ENCODE measurements at places on chromosomes 2 and 18. TPM values are rescaled to one million over a fixed set of nuclear protein-coding genes. Genes with fewer than 3 reads are reported as not detected.

The UGT1A10 gene
- total RNA-seq, result not detected

The NPHP1 gene
- total RNA-seq, result 6.1 TPM

The DNER gene
- not detected for total RNA-seq

The CRIM1 gene
- 675 TPM for total RNA-seq

The SPATA3 gene
- total RNA-seq, result not detected

The OTOS gene
- not detected for total RNA-seq

The DCDC2C gene
- total RNA-seq, result not detected

The LIMS2 gene
- total RNA-seq, result 48.3 TPM

The BCL2 gene
- 3.8 TPM for total RNA-seq

The SFXN5 gene
- total RNA-seq, result 24.6 TPM

The DSC2 gene
- not detected for total RNA-seq

The EFEMP1 gene
- 2,354 TPM for total RNA-seq

The DPP4 gene
- 3.0 TPM for total RNA-seq

The CXCR4 gene
- 52.4 TPM for total RNA-seq

The CPS1 gene
- 0.88 TPM for total RNA-seq

Measured in endothelial cell of umbilical vein (primary cell).